Bone marrow (tissue), 2 donors: ENCODE measurements at places on chromosomes 6 and 20.

- DNase-seq: no peak
Observed at GRCh38 chr6:21259660-21260059, 333.9 kb upstream of the SOX4 start.

- no peak for DNase-seq
Observed at GRCh38 chr6:46510651-46511050, 19.4 kb upstream of the RCAN2 start.

DNA sequence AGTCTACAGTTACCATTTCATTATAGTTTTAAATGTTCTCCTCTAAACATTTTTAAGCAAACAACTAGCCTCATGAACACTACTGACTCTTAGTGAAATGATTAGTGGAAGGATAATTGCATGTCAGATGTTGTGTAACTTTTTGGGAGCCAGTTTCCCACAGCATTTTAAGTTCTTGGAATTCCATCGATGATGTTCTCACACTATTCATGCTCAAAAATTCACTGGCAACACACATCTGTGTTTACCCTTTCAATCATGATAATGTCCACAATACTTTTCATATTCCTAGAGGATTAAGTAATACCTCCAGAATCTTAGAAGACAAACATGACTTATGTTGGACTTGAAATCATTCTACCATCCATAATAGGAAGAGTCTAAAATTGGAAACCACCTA lies 678.1 kb upstream of the ID4 start:
- DNase-seq: no peak

DNA sequence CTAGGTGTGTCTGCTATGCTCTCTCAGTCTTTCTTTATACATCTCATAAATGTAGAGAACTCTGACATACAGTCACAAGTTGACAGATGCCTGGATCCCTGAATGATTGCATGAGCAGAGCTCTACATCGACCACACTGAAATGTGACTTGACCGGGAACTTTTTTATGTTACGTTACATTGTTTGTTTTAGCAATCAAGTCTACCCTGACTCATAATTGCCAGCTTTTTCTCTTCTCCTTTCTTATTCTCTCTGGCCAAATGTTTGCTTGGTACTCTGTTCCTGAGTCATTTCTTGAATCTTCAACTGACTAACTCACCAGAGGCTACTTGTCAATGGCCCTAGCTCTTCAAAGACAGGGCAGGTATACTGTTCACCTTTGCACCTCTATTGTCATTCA lies 213.6 kb upstream of the DTNBP1 start:
- no peak for DNase-seq

DNA sequence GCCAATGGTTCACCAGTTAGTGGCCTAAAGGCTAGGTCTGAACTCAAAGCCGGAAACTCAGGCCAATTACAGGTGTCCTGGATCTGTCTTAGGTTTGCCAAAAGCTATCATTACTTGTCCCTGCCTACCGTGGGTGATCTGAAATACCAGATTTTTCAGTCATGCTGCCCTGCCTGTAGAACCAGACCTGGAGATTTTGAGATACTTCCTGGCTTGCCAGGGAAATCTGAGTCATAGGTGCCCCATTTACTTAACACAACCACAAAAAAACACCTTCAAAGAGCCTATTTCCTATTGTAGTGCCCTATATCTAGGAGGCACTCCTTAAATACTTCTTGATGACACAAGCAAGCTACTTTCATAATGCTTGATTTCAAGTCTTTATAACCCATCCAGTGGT lies 13.9 kb upstream of the RANBP9 start:
- DNase-seq: no peak

DNA sequence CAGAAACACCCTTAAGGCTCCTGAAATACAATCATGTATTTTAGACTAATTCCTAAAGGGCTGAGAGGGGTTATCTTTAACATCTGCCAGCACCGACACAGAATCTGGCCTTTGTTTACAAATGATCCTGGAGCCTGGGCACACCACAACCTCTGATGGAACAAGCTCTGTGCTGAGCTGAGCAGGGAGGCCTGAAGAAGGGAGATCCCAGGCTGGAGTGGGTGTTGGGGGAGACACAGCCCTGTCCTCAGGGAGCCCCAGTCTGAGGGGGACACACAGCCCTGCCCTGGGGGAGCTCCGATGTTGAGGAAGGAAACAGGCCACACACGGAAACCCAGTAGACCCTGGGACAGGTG lies 130.5 kb downstream of the VEGFA start:
- DNase-seq: no peak

- no peak for DNase-seq
Observed at GRCh38 chr6:98831959-98832283, 2.5 kb upstream of the POU3F2 start.

DNA sequence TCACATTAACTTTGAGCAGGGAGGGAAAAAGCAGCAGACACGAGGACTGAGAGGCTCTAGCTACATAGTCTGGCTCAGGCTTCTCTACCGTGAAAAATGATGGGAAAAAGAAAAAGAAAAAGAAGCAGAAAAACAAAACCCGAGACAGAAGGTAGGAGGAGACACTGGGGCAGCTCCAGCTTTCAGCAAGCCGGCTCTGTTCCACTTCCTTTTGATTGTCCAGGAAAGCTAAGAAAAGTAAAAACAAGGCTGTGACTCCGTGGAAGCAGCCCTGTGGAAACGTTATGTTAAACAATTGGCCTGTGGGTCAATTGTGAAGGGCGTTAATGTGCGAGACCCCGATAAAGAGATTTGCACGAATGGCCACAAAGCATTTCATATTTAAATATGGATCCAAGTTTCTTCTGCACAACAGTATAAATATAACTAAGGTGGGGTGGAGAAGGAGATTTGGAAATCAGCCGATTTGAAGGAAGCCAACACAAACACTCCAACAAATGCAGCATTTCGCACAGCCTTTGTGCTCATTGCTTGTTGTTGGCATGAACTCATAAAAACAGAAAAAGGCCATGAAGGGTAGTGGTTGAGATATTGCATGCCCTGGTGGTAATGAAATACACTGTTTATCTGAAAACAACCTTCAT lies 236.9 kb upstream of the JAG1 start:
- no peak for DNase-seq

DNA sequence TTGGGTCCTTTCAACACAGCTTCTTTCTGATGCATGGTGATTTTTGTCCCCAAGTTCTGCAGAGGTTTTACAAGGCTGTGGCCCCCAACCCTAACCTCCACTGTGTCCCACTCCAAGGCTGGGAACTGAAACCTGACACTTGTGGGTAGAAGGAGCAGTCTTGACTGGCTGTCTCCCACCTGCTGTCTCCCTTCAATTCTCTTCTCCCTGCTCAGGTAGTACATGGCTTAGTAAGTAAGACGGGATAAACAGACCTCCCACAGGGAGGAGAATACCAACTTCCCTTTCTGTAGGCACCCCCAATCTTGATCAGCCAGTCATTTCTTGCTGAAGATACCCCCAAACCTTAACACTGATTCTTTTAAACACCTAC lies 25.0 kb downstream of the TGM6 start:
- no peak for DNase-seq

DNA sequence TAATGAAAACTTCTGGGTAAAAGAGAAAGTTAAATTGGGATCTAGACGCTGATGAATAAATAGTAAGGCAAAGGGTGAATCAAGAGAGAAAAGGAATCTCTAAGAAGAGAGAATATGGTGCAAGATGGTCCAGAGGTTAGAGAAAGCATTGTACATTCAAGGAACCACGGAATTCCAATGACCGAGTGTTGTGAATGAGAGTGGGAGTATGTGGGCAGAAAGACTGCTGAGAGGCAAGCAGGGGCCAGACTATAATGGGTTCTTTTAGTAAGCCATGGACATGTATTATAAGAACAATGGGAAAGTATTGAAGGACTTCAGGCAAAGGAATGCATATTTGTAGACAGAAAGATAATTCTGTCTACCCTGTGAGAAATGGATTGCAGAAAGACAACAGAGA lies 45.2 kb downstream of the SPTLC3 start:
- DNase-seq: no peak

- no peak for DNase-seq
Observed at GRCh38 chr6:925656-926213, 232.8 kb upstream of the EXOC2 start.

DNA sequence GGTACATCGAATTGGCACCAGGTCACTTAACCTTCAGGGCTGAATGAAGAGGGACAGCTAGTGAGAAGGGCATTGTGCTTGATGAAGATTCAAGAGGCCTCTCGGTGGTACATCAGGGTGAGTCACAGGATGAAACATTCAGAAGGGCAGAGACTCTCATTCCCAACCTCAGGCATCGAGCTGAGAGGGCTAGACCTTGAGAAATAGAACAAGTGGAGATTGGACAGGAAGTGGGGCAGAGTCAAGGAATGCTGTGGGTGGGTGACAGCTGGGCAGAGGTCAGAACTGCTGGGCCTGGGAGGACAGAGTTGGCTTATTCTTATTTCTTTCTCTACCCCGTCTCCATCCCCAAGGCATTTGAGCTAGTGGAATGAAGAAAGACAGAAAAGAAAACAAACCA lies 126.0 kb downstream of the SCML4 start:
- DNase-seq: no peak

DNA sequence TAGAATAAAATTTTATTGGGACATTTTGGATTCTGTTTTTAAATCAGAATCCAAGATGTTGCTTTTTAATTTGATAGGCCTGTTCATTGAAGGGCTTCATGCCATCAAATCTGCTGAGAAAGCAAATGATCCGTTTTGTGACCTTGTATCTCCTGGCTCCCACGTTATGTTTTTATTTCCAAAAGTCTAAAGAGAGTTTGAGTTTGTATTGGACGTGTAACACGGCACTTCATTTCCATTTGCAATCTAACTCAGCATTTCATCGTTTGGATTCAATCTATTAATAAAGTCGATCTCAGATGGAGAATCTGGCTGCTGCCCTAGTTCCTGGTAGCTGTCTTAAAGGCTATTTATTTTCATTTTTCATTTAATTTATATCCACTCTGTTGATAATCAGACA lies 17.0 kb downstream of the KIF25 start:
- DNase-seq: no peak

DNA sequence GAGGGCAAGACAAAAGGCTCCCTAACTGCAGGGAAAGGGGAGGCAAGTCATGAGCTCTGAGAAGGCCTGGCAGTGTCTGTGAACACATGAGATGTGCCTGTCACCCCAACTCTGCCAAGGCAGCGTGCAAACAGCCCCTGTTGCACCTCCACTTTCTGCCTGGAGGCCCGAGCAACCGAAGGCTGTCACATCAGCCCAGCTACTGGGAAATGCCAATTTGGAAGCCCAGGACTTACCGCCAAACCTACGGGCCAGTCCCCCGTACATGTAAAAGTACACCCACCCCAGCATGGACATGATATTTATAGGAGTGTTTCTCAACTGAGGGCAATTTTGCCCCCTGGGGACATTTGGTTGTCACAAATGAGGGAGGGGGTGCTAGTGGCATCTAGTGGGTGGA lies 27.3 kb upstream of the RPP40 start:
- DNase-seq: no peak

GRCh38 chr6:129786548-129786947 lies 74.6 kb downstream of the TMEM244 start:
- no peak for DNase-seq

DNA sequence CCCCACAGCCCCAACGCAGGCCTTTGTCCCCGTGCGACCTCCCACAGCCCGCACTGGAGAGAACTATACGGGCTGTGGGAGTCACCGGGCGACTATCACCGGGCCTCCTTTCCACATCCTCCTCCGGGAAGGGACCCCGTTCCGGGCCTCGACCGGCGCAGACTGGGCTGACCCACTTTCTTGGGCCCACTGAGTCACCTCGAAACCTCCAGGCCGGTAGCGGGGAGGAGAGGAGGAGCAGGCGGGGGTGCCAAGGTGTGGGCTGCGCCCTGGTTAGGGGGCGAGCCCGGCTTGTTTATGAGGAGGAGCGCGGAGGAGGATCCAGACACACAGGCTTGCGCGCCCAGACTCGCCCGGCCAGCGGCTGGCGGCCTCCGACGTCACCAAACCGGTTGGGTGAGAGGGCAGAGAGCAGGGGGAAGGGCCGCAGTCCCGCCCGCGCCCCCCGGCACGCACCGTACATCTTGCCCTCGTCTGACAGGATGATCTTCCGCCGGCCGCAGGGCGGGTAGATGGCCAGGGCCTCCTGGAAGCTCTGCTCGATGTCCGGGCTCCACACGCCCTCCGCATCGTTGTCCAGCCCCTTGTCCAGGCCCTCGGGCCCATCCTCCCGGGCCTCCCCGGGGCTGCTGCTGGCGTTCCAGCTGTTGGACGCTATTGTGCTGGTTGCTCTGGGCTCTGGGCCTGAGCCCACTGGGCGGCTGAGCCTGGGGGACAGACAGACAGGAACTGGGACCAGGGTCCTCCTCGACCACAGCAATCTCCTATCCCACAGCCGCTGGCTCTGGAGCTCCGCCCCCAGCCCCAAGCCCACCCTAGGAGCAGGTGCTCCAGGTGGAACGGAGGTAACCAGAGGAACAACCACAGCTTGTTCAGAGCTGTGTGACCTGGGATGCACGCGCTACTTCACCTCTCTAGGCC lies 10.6 kb downstream of the TEAD3 start:
- DNase-seq: no peak

- DNase-seq: no peak
Observed at GRCh38 chr20:48898896-48899530, 22.5 kb upstream of the ARFGEF2 start.

- no peak for DNase-seq
Observed at GRCh38 chr20:57514273-57514751, 10.6 kb downstream of the CTCFL start.

GRCh38 chr6:52230685-52231084 lies 13.6 kb downstream of the IL17F start:
- no peak for DNase-seq

DNA sequence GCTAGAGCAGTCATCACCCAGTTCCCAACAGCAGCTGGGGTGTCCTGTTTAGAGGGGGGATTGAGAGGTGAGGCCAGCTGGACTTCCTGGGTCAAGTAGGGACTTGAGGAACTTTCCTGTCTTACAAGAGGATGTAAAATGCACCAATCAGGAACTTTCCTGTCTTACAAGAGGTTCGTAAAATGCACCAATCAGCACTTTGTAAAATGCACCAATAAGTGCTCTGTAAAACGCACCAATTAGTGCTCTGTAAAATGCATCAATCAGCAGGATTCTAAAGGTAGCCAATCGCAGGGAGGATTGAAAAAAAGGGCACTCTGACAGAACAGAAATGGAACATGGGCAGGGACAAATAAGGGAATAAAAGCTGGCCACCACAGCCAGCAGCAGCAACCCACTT lies 225.7 kb downstream of the GMPR start:
- DNase-seq: no peak

GRCh38 chr20:41621421-41621820 lies 3.2 kb upstream of the CHD6 start:
- DNase-seq: no peak

- DNase-seq: no peak
Observed at GRCh38 chr6:21609881-21610329, 16.4 kb downstream of the SOX4 start.

DNA sequence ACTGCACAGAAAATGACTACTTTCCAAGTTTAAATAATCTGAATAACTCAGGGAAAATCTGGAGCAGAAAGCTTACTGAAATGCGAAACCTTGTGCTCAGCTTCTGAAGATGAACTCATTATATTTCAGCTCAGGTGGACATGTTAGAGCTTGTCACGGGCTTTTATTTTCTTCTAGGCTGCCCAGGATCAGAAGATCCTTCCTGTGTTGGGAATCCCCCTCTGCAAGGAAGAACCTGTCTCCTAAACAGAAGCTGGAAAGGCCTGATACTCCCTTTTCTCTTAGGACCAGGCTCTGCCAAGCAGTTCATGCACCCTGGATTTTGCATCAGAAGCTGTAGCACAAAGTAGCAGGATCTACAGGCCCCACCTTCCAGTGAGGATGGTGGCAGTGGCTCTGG lies 5.1 kb upstream of the SLC2A12 start:
- DNase-seq: no peak
